WTC11 (cell line): ENCODE measurements at places on chromosomes 1 and 21. TPM values are rescaled to one million over a fixed set of nuclear protein-coding genes. Genes with fewer than 3 reads are reported as not detected.

- peak overlapping the region; percentile 14; the same call in 1 of the 2 replicates for H3K27ac ChIP-seq
- H3K4me1 ChIP-seq = peaks cover 36% of the 10 kb centered on the region
- no peaks in the 10 kb centered on the region for H3K36me3 ChIP-seq
- H3K27me3 ChIP-seq = no peaks in the 10 kb centered on the region; the same call in 1 of the 2 replicates
- peak overlapping the region; percentile 67 for H3K4me3 ChIP-seq
Observed at GRCh38 chr1:235093696-235094592, 34.7 kb downstream of the TOMM20 start.

The RAB25 gene
- 61.9 to 82.8 TPM (median 82.5 TPM) in 3 replicates for total RNA-seq

The MAPKAPK2 gene
- total RNA-seq = 46.4 to 54.9 TPM (median 48.9 TPM) in 3 replicates

DNA sequence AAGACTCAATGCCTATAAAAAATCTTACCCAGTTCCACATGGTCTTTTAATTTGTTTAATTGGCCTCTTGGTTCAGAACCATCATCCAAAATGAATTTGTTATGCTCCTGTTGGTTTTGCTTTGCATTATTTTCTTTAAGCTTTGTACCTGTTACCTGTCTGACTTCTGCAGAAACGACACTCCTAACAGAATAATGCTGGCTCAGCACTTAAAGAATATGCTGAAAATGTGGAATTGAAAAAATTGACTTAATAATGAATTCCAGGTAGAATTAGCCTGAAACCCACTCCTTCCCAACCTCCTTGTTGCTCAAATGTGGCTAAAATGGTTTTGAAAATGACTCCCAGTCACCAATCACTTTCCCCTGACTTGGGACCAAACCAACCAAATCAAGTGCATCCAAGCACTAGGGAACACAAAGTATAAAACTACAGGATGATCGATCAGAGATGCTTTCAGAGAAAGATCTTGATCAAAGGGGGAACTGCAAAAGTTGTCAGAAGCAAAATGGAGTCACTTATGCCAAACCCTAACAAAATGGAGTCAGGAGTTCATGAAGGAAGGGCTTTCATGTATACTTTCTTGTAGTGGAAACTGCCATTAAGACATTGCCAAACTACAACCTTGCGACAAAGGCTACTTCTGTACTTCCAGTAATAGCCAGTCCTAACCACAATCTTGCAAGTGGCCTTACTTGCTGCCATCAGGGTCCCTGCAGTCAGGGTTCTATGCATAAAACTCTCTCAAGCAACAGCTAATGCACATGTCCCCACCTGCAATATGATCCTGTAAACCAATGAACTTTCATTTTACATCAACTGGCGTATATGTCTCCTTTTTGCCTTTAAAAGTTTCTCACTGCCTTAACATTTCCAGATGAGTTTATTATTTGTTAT is 5.4 kb downstream of the GBP7 start:
- no peaks in the 10 kb centered on the region for H3K27me3 ChIP-seq
- H3K4me3 ChIP-seq = no peak overlapping the region
- no peak for DNase-seq
- no peaks in the 10 kb centered on the region for H3K4me1 ChIP-seq
- no peaks in the 10 kb centered on the region for H3K36me3 ChIP-seq

- peak overlapping the region; percentile 20; the same call in 1 of the 2 replicates for H3K4me3 ChIP-seq
- no peak overlapping the region for H3K27ac ChIP-seq
- no peaks in the 10 kb centered on the region for H3K36me3 ChIP-seq
- H3K4me1 ChIP-seq = peaks cover 33% of the 10 kb centered on the region
- H3K27me3 ChIP-seq = peaks cover 7% of the 10 kb centered on the region
Observed at GRCh38 chr1:32876341-32877210, 5.9 kb upstream of the FNDC5 start.

The NCF2 gene
- 0.25 to 0.52 TPM (median 0.41 TPM) in 3 replicates for total RNA-seq

GRCh38 chr21:46442938-46443337 is 15.8 kb upstream of the DIP2A start:
- no peaks in the 10 kb centered on the region for H3K27me3 ChIP-seq
- DNase-seq = no peak
- H3K4me3 ChIP-seq = no peak overlapping the region
- H3K4me1 ChIP-seq = peaks cover 6% of the 10 kb centered on the region
- peaks cover 57% of the 10 kb centered on the region for H3K36me3 ChIP-seq
- H3K27ac ChIP-seq = peak overlapping the region; percentile 69

- no peak overlapping the region for H3K4me3 ChIP-seq
- no peaks in the 10 kb centered on the region for H3K27me3 ChIP-seq
- peaks cover 52% of the 10 kb centered on the region for H3K36me3 ChIP-seq
Observed at GRCh38 chr1:26239936-26240335, 5.9 kb downstream of the CEP85 start.

GRCh38 chr1:185804608-185805007 is 70.4 kb downstream of the HMCN1 start:
- H3K27ac ChIP-seq = no peak overlapping the region
- H3K4me1 ChIP-seq = peaks cover 11% of the 10 kb centered on the region
- H3K27me3 ChIP-seq = no peaks in the 10 kb centered on the region
- no peak for DNase-seq
- H3K4me3 ChIP-seq = no peak overlapping the region
- H3K36me3 ChIP-seq = no peaks in the 10 kb centered on the region
